Lower leg skin (tissue), 4 donors: ENCODE measurements at places on chromosomes 2 and 18. TPM values are rescaled to one million over a fixed set of nuclear protein-coding genes. Genes with fewer than 3 reads are reported as not detected.

Gene IL18R1
- total RNA-seq: 1.6 TPM

Gene SLC38A11
- total RNA-seq: 0.32 TPM

Gene ZNF385B
- total RNA-seq: not detected

Gene MYO7B
- total RNA-seq: 2.3 TPM

Gene SCN9A
- 3.5 TPM for total RNA-seq

Gene DGKD
- total RNA-seq: 15.2 TPM

- no peak for DNase-seq
Measured at GRCh38 chr18:49640741-49641140, 78.9 kb downstream of the LIPG start.

GRCh38 chr2:41955316-41956043, 92.3 kb upstream of the PKDCC start:
- no peak for DNase-seq

DNA sequence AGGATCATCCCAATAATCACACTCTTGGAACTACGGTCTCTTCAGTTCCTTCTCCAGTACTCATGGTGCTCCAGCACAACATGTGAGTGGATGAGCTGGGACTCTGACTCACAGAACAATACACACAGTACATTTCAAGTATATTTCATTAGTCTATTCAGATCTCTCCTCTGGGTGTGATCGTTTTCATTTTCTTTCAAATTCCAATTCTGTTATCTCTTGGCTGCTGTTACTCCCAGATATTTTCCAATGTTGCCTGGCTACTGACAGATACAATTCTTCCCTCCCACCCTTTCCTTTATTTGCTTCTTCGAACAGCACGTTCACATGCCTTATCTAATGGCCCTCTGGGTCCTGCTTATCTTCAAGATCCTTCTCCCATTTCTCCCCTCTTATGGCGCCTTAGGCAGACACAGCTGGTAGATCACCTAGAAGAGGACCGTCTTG, 216.0 kb downstream of the ACKR3 start:
- peak; percentile 50 for DNase-seq

- no peak for DNase-seq
Measured at GRCh38 chr18:45108754-45109153, 428.1 kb downstream of the SETBP1 start.

- peak; percentile 75 for DNase-seq
Measured at GRCh38 chr2:236169151-236169721, 1.1 kb upstream of the GBX2 start.

DNA sequence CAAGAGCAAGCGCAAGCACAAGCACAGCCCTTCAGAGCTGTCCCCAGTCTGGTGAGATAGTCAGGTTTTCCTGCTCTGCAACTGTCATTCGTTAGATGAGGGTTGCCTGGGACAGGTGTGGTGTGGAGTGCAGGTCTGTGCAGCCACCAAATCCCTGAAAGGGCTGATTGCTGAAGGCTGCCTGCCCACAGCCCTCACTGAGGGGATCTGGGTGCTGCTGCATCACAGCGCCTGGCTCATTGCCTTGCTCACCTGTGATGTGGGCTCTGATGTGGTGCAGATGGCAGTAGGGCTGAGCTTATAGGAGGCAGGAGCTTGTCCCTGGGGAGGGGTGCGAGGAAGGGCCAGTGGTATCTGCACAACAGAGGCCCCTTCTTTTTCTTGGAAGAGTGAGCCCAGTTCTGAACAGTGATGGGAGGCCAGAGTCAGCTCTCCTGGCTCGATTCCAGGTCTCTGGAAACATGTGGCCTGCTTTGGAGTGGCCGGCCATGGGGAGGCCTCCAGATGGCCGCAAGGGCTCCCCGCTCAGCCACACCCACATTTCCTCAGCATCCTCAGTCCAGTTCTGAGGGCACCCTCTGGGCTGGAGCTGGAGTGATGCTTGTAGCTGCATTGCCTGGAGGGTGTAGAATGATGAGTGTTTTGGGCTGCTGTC, 11.4 kb downstream of the UBE2F start:
- no peak for DNase-seq

DNA sequence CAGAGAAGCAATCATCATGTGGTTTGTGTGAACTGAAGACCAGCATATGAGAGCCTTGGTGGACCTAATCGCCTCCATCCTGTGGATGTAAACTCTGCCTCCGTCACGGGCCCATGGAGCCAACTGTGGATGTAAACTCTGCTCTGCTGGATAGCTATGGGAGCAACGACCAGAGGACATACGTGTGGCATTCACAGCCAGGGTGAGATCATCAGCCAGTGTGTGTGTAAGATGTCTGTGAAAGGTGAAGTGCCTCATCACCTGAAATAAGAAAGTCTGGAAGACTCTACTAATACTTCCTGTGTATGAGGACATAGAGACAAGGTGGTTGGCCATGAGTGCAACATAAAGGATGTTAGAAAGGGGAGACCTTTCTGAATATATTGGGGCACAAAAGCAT, 63.5 kb downstream of the CYB5A start:
- DNase-seq: no peak

GRCh38 chr2:161415034-161415986, 787 bp upstream of the TBR1 start:
- DNase-seq: no peak

DNA sequence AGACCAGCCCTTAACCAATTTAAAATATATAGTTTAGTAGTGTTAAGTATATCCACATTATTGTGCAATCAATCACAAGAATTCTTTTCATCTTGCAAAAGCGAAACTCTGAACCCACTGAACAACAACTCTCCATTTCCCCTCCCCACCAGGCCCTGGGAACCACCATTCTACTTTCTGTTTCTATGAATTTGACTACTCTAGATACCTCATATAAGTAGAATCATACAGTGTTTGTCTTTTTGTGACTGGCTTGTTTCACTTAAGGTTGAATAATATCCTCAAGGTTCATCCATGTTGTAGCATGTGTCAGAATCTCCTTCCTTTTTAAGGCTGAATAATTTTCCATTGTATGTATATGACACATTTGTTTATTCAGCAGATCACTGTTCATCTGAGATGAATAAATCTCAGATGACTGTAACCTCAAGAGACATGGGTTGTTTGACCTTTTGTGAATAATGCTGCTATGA, 8.1 kb upstream of the SOS1 start:
- no peak for DNase-seq

DNA sequence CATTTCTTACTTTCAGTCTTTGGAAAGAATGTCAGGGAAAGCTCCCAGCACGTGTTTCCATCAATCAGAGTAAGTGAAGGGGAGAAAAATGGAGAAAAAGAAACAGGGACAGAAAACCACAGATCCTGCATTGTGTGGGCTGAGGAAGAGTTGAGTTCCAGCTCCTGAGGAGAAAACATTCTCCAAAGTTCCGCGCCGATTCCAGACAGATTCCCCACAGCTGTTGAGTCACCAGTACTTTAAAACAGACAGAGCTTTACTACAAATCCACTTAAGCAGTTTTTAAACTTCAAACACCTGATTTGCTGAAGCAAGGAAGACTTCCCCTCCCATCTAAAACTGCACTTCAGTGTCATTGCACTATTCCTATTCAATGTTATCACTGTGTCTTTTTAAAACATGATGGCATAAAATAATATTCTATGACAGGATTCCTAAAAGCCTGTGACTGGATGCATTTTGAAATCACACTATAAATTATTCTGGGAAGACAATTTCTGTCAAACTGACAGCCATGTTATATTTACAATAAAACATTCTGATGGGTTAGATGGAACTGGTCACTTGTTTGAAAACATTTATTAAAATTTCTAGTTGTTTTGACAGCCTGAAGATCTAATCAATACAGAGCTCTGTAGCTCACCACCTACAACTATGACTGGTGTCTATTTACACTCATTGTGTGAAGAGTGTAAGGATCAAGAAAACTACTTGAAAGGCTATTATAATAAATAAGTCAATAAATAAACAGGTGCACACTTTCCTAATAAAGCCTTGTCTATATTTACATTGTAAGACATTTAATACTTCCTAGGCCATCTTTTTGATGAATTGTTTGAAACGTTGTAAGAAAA, 40.9 kb downstream of the TCF4 start:
- DNase-seq: no peak

DNA sequence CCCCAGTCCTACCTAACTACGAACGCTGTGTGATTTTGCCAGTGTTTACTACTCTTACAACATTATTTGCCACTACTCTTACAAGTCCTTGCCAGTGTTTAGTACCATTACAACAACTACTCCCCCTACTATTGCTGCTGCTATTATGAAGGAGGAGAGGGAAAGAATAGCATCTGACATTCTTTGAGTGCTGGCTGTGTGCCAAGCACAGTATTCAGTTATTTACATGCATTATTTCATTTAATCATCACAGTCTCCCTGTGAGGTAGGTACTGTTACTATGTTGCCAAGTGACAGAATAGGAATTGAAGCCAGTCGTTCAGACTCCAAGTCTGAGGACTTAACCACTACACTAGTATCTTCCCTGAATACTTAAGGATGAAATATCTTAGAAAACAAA, 185.9 kb upstream of the FOSL2 start:
- no peak for DNase-seq

DNA sequence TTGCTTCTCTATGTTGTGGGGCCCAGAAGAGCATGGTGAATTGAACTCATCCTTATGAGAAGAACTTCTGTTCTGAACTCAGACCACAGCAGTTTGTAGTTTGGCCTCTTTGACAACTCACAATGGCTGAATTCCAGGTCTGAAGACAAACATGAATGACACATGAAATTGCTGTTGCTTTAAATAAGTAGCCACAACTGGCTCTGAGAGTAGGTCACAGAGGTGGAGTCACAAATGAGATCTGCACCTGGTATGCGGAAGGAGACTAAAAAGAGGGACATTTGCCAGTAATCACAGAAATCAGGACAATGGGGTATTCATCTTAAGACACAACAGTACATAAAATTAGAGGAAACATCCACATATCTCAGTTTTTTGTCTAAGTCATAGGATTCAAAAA, 290.3 kb upstream of the MMADHC start:
- DNase-seq: no peak

GRCh38 chr2:62074233-62074632, 121.7 kb upstream of the B3GNT2 start:
- DNase-seq: no peak

DNA sequence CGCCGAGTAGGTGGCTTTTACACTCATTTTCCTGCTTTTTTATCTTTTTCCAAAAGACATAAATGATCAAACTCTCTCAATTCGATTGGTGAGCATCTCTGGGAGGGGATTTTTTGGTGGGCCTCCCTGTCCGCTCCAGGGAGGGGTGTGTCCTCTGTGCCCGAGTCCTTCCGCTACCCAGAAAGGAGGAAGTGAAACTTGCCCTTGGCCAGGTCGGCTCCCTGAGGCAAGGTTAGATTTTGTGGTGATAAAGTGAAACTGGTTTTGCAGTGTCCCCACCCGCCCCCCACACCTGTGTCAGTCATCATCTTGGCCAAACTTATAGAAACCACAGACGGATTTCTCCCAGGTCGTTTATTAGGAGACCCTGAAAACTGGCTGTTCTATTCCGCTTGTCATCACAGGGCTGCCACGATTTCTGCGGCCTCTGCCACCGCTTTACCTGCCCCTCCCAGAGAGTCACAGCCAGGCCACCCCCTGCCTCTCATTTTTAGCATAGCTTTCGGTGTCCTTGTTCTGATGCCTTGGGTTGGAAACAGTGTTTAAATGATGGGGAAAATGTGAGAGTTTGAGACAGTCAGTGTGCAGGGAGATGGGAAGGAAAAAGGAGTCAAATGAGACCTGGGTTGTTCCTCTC, 93.6 kb downstream of the SH3BP4 start:
- DNase-seq: no peak
